Smooth muscle cell of the coronary artery (primary cell): ENCODE measurements at places on chromosomes 11 and 22. TPM values are rescaled to one million over a fixed set of nuclear protein-coding genes. Genes with fewer than 3 reads are reported as not detected.

The HPX gene
- 0.12 and 0.45 TPM in 2 replicates for total RNA-seq

The MGAT3 gene
- 0.12 and 0.23 TPM in 2 replicates for total RNA-seq

The ALX4 gene
- under 0.01 TPM in 1 of 2 replicates, not detected in the other for total RNA-seq

The FANCF gene
- total RNA-seq: 2.6 and 8.0 TPM in 2 replicates

The SULT4A1 gene
- total RNA-seq: 0.15 and 0.35 TPM in 2 replicates

The COMT gene
- total RNA-seq: 288 and 572 TPM in 2 replicates

The ARHGAP1 gene
- 27.3 and 37.2 TPM in 2 replicates for total RNA-seq

The CD3D gene
- not detected in 2 replicates for total RNA-seq

The LRRC10B gene
- not detected in 2 replicates for total RNA-seq
